ENCODE measurements at places on chromosomes 12 and 14. TPM values are rescaled to one million over a fixed set of nuclear protein-coding genes. Genes with fewer than 3 reads are reported as not detected.

Gene DEGS2
- not detected for total RNA-seq

DNA sequence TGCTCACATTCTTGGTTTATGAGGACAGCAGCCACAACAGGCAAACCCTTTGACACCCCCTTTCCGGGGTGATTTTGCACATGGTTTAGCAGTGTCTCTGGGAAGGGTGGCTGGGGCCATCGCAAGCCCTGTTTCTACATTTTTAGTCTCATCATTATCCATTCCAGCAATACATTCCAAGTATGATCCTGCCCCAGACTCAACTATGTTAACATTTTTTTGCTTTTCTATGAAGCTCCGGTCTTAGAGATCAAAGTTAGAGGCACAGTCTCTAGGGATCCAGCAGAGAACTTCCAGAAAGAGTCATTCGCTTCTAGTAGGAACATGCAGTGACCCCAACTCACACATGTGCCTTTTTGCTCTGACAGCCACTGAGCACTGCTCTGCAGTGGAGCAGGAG lies 130.9 kb downstream of the TBX5 start:
- DNase-seq: peak; percentile 17
- H3K27me3 ChIP-seq: no peaks in the 10 kb centered on the region
- H3K4me3 ChIP-seq: no peak overlapping the region
- H3K36me3 ChIP-seq: no peaks in the 10 kb centered on the region

DNA sequence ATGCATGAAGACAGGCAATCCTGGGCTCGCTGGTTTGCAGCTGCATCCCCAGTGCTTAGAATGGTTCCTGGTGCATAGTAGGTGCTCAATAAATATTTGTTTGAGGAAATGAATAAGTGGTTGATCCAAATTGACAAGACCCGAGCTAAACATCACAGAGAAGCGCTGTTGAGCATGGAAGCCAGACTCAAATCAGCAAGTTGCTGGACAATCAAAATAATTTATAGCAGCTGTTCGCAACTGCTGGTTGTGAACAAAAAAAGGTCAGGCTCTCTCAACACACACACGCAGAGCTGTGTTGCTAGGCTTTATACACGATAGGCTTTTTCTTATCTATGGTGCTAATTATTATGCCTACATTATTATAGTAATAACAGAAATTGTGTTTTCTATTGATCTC lies 190.2 kb downstream of the TBX5 start:
- DNase-seq: no peak
- H3K4me3 ChIP-seq: no peak overlapping the region
- H3K36me3 ChIP-seq: no peaks in the 10 kb centered on the region
- H3K4me1 ChIP-seq: no peaks in the 10 kb centered on the region
- no peak overlapping the region for H3K27ac ChIP-seq

DNA sequence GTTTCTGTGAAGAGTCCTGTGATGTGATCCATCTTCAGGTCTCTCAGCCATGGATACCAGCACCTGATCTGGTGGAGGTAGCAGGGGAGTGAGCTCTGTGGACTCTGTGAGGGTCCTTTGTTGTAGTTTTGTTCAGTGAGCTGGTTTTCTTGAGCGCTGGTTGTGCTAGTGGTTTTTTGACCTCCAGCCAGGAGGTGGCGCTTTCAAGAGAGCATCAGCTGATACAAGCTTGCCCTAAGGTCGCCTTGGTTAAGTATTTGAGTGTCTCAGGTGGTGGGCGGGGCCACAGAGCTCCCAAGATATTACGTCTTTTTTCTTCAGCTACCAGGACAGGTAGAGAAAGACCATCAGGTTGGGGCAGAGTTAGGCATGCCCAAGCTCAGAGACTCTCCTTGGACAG lies 139.7 kb downstream of the TTLL5 start:
- DNase-seq: no peak
- H3K27me3 ChIP-seq: no peaks in the 10 kb centered on the region
- H3K27ac ChIP-seq: no peak overlapping the region
- H3K36me3 ChIP-seq: no peaks in the 10 kb centered on the region

DNA sequence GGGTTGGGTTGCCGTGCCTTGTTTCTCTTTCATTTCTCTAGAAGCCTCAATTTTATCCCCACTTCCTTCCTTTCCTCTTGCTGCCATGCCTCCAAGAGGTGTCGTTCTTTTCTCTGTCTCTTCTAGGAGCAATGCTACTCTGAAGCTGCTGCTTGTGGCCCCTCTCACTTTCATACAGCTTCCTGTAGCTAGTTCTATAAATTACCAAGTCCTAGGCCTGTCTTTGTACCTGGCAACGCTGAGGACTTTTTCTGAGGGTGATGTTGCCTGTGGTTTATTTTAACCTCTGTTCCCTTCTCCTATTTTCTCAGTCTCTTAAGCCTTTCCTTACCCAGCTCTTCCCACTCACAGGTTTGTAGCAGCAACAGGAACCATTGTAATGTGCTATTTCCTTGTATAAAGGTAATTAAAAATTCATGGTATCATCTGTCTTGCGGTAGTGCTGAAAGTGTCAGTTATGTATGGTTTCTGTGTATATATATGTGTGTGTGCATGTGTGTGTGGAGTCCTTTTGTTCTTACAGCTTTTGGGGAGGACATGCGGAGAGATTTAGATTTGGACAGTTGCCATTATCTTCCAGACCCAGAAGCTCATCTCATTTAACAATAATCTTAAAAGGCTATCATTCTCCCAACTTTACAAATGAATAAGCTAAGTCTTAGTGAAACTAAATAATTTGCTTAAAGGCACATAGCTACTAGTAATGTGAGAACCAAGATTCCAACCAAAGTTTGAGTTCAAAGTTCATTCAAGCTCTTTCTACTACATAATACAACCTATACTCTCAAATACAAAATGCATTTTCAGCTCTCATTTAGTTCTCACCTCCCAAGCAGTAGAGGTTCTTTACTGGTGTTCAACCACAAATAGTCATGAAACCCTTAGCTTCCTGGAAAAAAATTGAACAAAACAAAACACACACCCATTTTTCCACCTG lies 43.8 kb downstream of the DDHD1 start:
- peak; percentile 54 for DNase-seq
- no peaks in the 10 kb centered on the region for H3K27me3 ChIP-seq
- H3K4me1 ChIP-seq: no peaks in the 10 kb centered on the region

DNA sequence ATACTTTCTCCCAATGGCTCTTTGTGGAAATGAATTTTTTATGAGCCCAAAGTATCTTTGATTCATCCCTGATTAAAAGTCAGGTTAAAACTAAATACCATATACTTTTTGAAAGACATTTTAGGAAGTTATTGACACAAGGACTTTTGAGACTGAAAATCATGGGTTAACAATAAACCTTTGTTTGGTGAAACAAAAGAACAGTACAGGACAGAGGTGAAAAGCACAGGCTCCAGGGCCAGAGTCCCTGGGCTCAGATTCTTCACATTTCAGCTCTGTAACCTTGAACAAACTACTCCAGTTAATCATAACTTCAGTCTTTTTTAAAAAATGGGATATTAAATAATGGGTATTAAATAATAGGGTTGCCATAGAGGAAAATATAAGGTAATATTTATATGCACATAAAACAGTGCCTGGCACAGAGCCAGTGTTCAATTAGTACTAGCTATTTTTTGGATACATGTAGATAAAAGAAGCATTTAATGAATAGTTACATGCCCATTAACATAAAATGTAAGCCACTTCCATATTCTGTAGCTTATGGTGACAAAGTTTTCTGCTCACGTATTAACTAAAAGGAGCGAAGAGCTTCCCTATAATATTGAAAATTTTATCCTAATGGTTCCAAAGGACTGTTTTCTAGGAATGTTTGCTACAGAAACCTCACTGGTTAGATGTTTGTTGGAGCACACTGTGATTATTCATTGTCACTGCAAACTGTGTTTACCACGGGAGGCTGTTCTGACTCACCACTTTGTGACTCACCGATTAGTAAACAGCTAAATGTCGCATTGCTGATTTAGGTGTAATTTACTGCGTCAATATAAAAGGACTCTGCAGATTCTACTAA lies 255.4 kb downstream of the DAD1 start:
- no peak overlapping the region for H3K27ac ChIP-seq
- H3K4me3 ChIP-seq: no peak overlapping the region
- peaks cover 13% of the 10 kb centered on the region for H3K27me3 ChIP-seq
- DNase-seq: peak; percentile 85
- H3K36me3 ChIP-seq: no peaks in the 10 kb centered on the region
